ENCODE measurements at places on chromosomes 3 and 15.
A peak's percentile ranks its signal among the peaks of the same experiment; 100 is the strongest.

GRCh38 chr3:52086461-52086860 is 30.1 kb upstream of the DUSP7 start:
- H3K27ac ChIP-seq, result no peak overlapping the region
- no peak overlapping the region for H3K4me3 ChIP-seq
- no peaks in the 10 kb centered on the region for H3K4me1 ChIP-seq
- H3K36me3 ChIP-seq, result no peaks in the 10 kb centered on the region
- no peak for DNase-seq
- H3K27me3 ChIP-seq, result no peaks in the 10 kb centered on the region

DNA sequence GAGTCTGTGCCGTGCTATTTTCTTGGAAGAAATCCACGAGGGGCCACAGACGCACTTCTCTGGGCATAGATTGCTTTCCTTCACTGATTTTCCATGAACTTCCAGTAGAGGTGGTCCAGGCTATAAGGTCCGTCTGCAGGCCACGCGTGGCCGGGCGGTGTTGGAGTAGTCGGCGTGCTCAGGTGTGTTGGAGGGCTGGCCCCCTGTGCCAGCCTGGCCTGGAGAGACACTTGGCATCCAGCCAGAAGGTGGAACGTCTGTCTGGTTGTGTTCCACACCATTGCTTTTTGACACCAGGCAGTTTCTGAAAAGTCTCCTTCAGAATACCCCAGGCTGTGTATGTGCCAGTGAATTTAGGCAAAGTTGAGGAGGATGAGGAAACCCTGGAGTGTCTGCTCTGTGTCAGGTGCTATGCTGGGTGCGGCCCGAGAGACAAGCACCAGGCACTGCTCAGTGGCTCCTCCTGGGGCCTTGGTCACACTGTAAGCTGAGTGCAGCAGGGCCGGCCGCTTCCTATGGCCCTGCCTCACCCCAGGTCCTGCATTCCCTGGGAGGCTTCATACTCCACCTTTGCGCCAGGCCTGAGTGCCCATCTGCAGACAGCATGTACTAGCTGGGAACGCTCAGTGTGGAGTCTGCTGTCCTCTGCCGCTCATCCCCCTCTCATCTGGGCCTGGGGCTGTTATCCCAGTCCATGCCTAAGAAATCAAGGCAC is 52.1 kb upstream of the TAMM41 start:
- DNase-seq, result no peak
- no peaks in the 10 kb centered on the region for H3K27me3 ChIP-seq
- no peaks in the 10 kb centered on the region for H3K4me1 ChIP-seq
- H3K36me3 ChIP-seq, result no peaks in the 10 kb centered on the region

DNA sequence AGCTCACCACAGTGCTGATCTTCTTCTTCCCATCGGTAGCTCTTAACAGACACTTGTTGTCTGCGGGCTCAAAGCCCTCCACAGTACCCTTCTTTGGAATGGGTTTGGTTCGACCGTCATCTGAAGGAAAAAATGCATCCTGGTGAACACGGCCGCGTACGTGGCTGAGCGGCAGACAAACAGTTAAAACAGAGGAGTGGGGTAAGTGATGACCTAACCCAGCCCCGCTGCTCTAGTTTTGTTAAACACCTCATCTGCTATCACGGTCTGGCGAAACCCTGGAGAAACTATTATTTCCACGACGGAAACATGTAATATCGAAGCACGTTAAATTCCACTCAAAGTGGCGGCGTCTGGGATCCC is 725 bp downstream of the SRP14 start:
- peak; percentile 70 for DNase-seq
- H3K36me3 ChIP-seq, result peaks cover 2% of the 10 kb centered on the region
- H3K4me3 ChIP-seq, result peak overlapping the region; percentile 94
- no peaks in the 10 kb centered on the region for H3K27me3 ChIP-seq
- peaks cover 1% of the 10 kb centered on the region for H3K4me1 ChIP-seq
- H3K27ac ChIP-seq, result peak overlapping the region; percentile 74

GRCh38 chr3:46883054-46883829 is 5.7 kb downstream of the PTH1R start:
- H3K27me3 ChIP-seq, result peaks cover 3% of the 10 kb centered on the region
- no peaks in the 10 kb centered on the region for H3K36me3 ChIP-seq
- peaks cover 11% of the 10 kb centered on the region for H3K4me1 ChIP-seq
- no peak overlapping the region for H3K27ac ChIP-seq
- DNase-seq, result peak; percentile 58

- no peaks in the 10 kb centered on the region for H3K27me3 ChIP-seq
- DNase-seq, result peak; percentile 72
- no peak overlapping the region for H3K27ac ChIP-seq
- no peaks in the 10 kb centered on the region for H3K36me3 ChIP-seq
- peak overlapping the region; percentile 70 for H3K4me3 ChIP-seq
These were observed 866 bp downstream of the TNIK start for GRCh38 chr3:171459137-171459941.

DNA sequence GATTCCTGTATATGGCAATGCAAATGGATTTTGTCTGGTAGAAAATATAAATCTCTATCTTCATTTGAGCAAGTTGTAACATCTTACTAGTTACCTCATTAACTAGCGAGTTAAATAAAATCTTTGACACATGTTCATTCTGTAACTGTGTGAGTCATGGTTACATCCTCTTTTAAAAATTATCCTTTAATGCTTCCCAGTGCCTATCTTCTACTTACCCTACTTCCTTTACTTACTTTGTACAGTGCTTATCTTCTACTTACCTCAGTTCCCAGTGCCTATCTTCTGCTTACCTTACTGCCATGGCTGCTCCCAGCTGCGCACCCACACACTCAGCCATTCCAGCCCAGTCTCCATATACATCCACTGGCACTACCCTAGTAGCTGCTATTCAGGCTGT is 71.9 kb upstream of the GOLGA8B start:
- H3K4me1 ChIP-seq, result peaks cover 2% of the 10 kb centered on the region
- no peak overlapping the region for H3K27ac ChIP-seq
- H3K4me3 ChIP-seq, result no peak overlapping the region
- DNase-seq, result no peak

- no peak overlapping the region for H3K4me3 ChIP-seq
- no peaks in the 10 kb centered on the region for H3K4me1 ChIP-seq
- no peaks in the 10 kb centered on the region for H3K36me3 ChIP-seq
These were observed 289.0 kb downstream of the NEK10 start for GRCh38 chr3:27080258-27080525.

DNA sequence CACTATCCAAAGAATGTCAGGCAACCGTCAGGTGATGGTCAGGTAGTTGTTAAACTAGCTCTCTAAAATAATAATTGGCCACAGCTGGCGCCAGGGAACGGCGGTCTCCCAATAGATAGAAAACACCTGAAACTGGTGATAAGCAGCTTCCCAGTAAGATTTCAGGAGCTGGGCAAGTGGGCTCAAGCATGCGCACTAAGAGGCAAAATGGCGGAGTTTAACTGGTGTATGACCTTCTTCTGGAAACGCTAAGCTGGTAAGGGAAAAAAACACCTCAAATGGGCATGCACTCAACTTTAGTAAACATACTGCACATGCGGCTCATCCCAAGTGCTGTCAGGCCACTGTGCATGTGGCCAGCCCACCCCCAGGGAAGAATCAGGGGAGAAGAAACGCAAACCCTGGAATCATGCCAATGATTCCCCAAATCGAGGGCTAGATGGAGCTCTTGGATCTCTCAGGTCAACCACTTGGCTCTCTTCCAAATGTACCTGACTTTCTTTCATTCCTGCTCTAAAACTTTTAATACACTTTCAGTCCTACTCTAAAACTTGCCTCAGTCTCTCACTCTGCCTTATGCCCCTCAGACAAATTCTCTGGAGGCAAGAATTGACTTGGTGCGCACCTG is 195.0 kb downstream of the ZNF621 start:
- H3K27ac ChIP-seq, result no peak overlapping the region
- H3K4me1 ChIP-seq, result no peaks in the 10 kb centered on the region
- no peaks in the 10 kb centered on the region for H3K27me3 ChIP-seq
- no peaks in the 10 kb centered on the region for H3K36me3 ChIP-seq

- no peak overlapping the region for H3K4me3 ChIP-seq
- no peaks in the 10 kb centered on the region for H3K4me1 ChIP-seq
- H3K27ac ChIP-seq, result no peak overlapping the region
- no peaks in the 10 kb centered on the region for H3K36me3 ChIP-seq
These were observed 146.2 kb downstream of the NFKBIZ start for GRCh38 chr3:101995371-101996046.

DNA sequence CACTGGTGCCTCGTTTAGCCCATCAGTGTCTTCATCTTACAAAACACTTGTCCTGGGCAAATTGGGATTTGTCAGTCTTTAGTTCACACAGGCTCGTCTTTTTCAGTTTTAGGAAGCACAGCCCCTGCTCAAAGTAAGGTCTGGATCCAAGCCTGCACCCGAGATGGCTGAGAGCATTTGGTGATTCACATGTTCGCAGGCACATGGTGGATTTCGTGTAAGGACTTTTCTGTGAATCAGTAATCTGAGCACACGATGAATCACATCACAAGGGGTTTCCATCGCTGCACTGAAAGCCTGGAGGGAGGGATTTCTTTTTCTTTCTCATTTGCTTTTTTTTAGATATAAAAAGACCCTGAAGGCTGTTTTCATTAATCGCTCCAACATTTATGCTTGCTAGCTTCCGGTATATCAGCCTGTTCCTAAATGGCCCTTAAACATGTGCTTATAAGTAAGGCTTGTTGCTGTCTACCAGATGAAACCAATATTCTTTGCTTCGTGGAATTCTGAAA is 435.6 kb upstream of the ATP10A start:
- H3K27me3 ChIP-seq, result no peaks in the 10 kb centered on the region
- no peak overlapping the region for H3K27ac ChIP-seq
- no peak overlapping the region for H3K4me3 ChIP-seq
- no peaks in the 10 kb centered on the region for H3K36me3 ChIP-seq
- H3K4me1 ChIP-seq, result no peaks in the 10 kb centered on the region

DNA sequence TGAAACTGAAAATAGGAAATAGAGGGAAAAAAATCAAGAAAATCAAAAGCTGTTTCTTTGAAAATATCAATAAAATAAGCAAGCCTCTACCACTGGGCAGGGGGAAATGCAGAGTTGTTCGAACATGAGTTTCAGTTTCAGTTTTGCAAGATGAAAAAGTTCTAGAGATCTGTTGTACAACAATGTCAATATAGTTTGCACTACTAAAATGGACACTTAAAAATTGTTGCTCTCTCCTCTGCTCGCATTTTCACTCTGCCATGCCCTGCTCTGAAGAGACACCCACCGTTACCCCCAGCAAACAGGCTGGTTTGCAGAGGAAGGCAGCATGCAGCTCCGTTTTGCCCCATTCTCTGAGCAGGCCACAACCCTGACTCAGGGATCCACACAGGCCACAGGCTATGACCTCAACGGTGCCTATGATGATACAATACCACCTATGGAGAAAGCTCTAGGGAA is 64.5 kb downstream of the ZNF148 start:
- DNase-seq, result peak; percentile 2
- H3K4me1 ChIP-seq, result no peaks in the 10 kb centered on the region
- H3K4me3 ChIP-seq, result no peak overlapping the region
- H3K36me3 ChIP-seq, result peaks cover 2% of the 10 kb centered on the region
- H3K27ac ChIP-seq, result no peak overlapping the region

DNA sequence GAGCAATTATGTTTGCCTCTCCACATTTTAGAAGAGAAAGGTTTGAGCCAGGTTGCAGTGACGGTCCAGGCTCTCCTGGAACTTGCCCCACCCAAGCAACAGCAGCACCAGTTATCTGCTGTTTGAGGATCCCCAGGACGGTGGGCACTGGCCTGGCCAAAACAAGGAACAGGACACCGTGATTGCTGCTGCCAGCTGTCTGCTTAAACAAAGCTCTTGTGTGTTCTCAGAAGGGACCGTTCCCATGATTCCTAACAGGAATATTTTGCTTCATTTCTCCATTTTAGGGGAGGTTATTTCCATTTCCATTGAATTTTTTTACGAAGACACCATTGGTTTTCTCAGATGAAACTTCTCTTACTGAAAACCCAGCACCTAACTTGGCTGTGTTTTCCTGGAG is 66.4 kb upstream of the RPL35A start:
- no peak overlapping the region for H3K27ac ChIP-seq
- H3K36me3 ChIP-seq, result peaks cover 3% of the 10 kb centered on the region
- no peak for DNase-seq
- no peaks in the 10 kb centered on the region for H3K27me3 ChIP-seq
- peaks cover 6% of the 10 kb centered on the region for H3K4me1 ChIP-seq

- peaks cover 6% of the 10 kb centered on the region for H3K36me3 ChIP-seq
- H3K4me3 ChIP-seq, result no peak overlapping the region
- no peak overlapping the region for H3K27ac ChIP-seq
- H3K27me3 ChIP-seq, result no peaks in the 10 kb centered on the region
- DNase-seq, result no peak
- H3K4me1 ChIP-seq, result no peaks in the 10 kb centered on the region
These were observed 61.1 kb downstream of the MLH1 start for GRCh38 chr3:37054370-37054769.

- H3K27me3 ChIP-seq, result no peaks in the 10 kb centered on the region
- no peak overlapping the region for H3K4me3 ChIP-seq
- no peak overlapping the region for H3K27ac ChIP-seq
- peaks cover 9% of the 10 kb centered on the region for H3K4me1 ChIP-seq
- H3K36me3 ChIP-seq, result no peaks in the 10 kb centered on the region
These were observed 2.1 kb upstream of the RHOV start for GRCh38 chr15:40875991-40876730.

- no peaks in the 10 kb centered on the region for H3K27me3 ChIP-seq
- H3K36me3 ChIP-seq, result no peaks in the 10 kb centered on the region
- H3K27ac ChIP-seq, result no peak overlapping the region
- DNase-seq, result no peak
- no peaks in the 10 kb centered on the region for H3K4me1 ChIP-seq
These were observed 243.2 kb upstream of the SUCLG2 start for GRCh38 chr3:67897351-67898336.

DNA sequence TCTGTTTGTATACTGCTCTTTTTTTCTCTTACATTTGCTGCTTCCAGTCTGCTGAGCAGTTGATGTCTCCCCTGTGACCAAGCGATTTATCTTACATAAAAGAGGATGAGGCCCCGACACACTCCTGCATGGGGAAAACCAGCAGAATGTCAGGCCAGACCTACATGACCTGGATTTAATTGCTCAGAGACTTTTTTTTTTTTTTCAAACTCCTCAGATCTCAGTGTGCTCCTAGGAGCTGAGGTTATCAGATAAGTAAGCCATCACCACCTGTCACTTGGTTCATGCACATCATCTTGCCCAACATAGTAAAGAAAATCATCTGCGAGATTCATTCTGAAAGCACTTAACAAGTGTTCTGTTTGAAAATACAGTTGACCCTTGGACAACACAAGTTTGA is 163.1 kb downstream of the PLCL2 start:
- DNase-seq, result no peak
- H3K27me3 ChIP-seq, result no peaks in the 10 kb centered on the region
- no peak overlapping the region for H3K27ac ChIP-seq
- no peaks in the 10 kb centered on the region for H3K4me1 ChIP-seq
- no peak overlapping the region for H3K4me3 ChIP-seq

- H3K36me3 ChIP-seq, result no peaks in the 10 kb centered on the region
- no peaks in the 10 kb centered on the region for H3K4me1 ChIP-seq
- H3K4me3 ChIP-seq, result no peak overlapping the region
These were observed 354.7 kb downstream of the MCTP2 start for GRCh38 chr15:94586099-94586498.

DNA sequence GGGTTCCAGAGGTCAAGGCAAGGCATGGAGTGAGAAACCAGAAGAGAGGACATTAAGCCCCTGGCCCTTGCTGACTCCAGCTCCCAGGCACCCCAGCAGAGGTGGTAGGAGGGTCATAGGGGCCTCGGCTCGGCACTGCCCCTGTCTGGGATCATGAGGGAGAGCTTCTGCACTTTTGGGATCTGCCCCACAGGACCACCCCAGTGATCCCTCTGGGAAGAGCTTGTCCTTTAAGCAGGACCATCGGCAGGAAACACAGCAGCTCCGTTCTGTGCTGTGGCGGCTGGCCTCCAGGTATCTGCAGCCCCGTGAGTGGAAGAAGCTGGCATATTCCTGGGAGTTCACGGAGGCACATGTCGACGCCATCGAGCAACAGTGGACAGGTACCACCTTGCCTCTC is 35.5 kb downstream of the ANKDD1A start:
- peak; percentile 20 for DNase-seq
- H3K27me3 ChIP-seq, result no peaks in the 10 kb centered on the region
- no peak overlapping the region for H3K4me3 ChIP-seq
- H3K4me1 ChIP-seq, result no peaks in the 10 kb centered on the region

All from mesendoderm (in vitro differentiated cells).